ENCODE measurements at places on chromosomes 12 and 14. TPM values are rescaled to one million over a fixed set of nuclear protein-coding genes. Genes with fewer than 3 reads are reported as not detected.

GRCh38 chr14:78836777-78837176, 666.6 kb downstream of the NRXN3 start:
- no peak overlapping the region for H3K4me3 ChIP-seq
- peak; percentile 85 for DNase-seq
- no peaks in the 10 kb centered on the region for H3K27me3 ChIP-seq
- no peak overlapping the region for H3K27ac ChIP-seq
- no peaks in the 10 kb centered on the region for H3K4me1 ChIP-seq
- H3K36me3 ChIP-seq, result no peaks in the 10 kb centered on the region

DNA sequence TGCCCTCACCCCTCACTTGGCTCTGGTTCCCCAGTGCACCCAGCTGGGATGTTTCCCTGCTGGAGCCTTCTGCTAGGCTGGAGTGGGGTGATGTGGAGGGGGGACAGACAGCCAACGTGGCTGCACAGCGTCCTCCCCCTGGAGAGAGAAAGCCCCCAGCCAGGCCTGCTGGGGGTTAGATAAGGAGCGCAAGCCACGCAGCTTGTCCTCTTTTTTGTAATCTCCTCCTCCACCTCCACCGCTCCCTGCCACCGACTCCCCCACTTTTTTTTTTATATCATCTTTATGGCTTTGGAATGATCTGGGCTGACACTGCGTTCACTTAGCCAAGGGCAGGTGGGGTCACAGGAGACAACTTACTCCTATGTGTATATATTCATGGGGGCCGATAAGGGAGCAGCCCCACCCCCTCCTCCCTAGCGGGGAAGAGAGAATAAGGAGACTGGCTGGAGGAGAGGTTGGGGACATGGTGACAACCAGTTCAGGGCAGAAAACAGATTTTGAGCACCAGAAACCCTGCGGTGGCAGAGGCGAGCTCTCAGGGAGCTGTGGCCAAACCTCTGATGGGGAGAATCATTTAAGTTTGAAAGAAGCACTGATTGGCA, 169.9 kb upstream of the LHX5 start:
- no peak overlapping the region for H3K27ac ChIP-seq
- DNase-seq, result no peak
- H3K4me3 ChIP-seq, result no peak overlapping the region
- H3K4me1 ChIP-seq, result no peaks in the 10 kb centered on the region
- no peaks in the 10 kb centered on the region for H3K36me3 ChIP-seq
- H3K27me3 ChIP-seq, result no peaks in the 10 kb centered on the region

- no peak for DNase-seq
- H3K27ac ChIP-seq, result no peak overlapping the region
- H3K4me3 ChIP-seq, result peak overlapping the region; percentile 50
Observed at GRCh38 chr14:61765225-61765943, 3.2 kb downstream of the SNAPC1 start.

GRCh38 chr14:50560931-50561285, 963 bp downstream of the ATL1 start:
- H3K27ac ChIP-seq, result no peak overlapping the region
- no peaks in the 10 kb centered on the region for H3K36me3 ChIP-seq
- peak; percentile 36 for DNase-seq
- peak overlapping the region; percentile 80 for H3K4me3 ChIP-seq
- H3K27me3 ChIP-seq, result peaks cover 4% of the 10 kb centered on the region
- no peaks in the 10 kb centered on the region for H3K4me1 ChIP-seq

DNA sequence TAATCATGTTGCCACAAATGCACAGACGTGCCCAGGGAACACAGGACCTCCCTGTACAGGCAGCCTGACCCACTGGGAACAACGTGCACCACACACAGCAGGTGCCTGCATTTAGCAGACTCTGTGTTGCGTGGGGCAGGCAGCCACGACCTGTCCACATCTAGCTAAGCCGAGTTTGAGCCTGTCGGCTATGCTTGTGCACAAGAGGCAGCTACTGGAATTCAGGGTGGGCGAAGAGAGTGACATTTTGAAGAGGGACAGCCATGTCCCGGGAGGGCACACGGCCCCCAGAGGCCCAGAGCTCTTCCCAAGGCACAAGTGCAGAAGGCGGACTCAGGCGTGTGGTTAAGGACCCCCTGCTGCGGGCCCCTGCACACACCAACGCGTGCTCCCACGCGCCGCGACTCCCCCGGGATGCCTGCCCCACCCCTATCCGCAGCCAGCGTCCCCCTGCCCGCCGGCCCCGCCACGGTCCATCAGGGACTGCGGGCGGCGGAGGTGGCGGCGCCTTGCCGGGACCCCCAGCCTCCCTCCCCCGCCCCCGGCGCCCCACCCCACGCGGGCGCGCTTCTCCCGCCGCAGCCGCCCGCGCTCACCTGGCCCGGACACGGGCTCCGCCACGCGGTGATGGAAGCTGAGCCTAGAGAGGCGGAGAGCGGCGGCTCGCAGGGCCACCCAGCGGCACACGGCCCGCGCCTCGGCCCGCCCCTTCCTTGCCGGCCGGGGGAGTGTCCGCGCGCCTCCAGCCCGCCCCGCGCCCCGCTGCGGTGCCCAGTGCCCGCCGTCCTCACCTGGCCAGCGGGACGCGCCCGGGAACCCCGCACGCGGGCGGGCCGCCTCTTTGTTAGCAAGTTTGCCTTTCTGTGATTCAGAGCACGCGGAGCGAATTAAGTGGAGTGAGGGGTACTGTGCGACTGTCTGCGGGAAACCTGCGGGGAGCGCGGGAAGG, 125.3 kb upstream of the PRMT8 start:
- H3K36me3 ChIP-seq, result no peaks in the 10 kb centered on the region
- H3K4me3 ChIP-seq, result peak overlapping the region; percentile 68
- H3K27me3 ChIP-seq, result peaks cover 16% of the 10 kb centered on the region
- peak; percentile 63 for DNase-seq

DNA sequence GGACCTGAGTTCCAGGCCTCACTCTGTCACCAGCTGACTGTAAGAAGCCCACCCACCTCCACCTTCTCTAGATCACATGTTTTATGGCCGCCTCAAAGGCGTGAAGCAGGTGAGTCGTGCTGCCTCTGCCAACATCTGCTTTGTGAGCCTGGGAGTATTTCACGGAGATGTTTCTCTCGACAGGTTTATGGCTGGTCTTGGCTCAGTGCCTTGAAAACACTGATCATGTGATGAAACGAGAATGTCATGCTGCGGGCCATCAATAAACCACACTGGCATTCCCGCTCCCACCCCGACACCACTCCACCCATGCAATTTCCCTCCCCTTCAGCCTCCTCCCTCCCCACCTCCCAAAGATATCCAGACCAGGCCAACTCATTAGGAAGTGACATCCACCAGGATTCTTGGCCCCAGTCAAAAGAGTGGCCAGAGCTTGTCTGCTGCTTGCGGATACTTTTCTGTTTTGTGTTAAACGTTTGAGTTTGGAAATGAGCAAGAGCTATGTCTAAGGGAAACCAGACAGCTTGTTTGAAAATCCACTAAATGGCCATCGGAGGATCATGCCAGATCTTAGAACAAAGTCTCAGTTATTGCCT, 53.8 kb upstream of the NTF3 start:
- H3K27ac ChIP-seq, result no peak overlapping the region
- H3K4me3 ChIP-seq, result no peak overlapping the region
- no peaks in the 10 kb centered on the region for H3K27me3 ChIP-seq
- peaks cover 2% of the 10 kb centered on the region for H3K36me3 ChIP-seq

- DNase-seq, result peak; percentile 75
- H3K4me3 ChIP-seq, result peak overlapping the region; percentile 8
- H3K27me3 ChIP-seq, result no peaks in the 10 kb centered on the region
- no peak overlapping the region for H3K27ac ChIP-seq
- H3K4me1 ChIP-seq, result peaks cover 7% of the 10 kb centered on the region
Observed at GRCh38 chr12:128459067-128459466, 192.1 kb downstream of the TMEM132C start.

GRCh38 chr12:27896419-27896990, 76.0 kb downstream of the PTHLH start:
- H3K27ac ChIP-seq, result no peak overlapping the region
- DNase-seq, result no peak
- H3K27me3 ChIP-seq, result no peaks in the 10 kb centered on the region
- H3K36me3 ChIP-seq, result no peaks in the 10 kb centered on the region

GRCh38 chr14:105850853-105851581, 324.6 kb downstream of the TMEM121 start:
- H3K4me1 ChIP-seq, result no peaks in the 10 kb centered on the region
- H3K36me3 ChIP-seq, result peaks cover 33% of the 10 kb centered on the region
- no peak overlapping the region for H3K4me3 ChIP-seq
- no peak for DNase-seq
- H3K27me3 ChIP-seq, result no peaks in the 10 kb centered on the region

Gene KRT75
- total RNA-seq, result not detected

Gene SLCO1B1
- 0.09 TPM for total RNA-seq

Gene KLRD1
- not detected for total RNA-seq

Gene PPP2R3C
- 52.9 TPM for total RNA-seq

Gene MIPOL1
- 13.4 TPM for total RNA-seq

Gene PSME2
- total RNA-seq, result 125 TPM

Gene TMEM63C
- total RNA-seq, result 1.7 TPM
